Astrocyte of the hippocampus (primary cell): ENCODE measurements at places on chromosomes 11 and 22.
A peak's percentile ranks its signal among the peaks of the same experiment; 100 is the strongest.

DNA sequence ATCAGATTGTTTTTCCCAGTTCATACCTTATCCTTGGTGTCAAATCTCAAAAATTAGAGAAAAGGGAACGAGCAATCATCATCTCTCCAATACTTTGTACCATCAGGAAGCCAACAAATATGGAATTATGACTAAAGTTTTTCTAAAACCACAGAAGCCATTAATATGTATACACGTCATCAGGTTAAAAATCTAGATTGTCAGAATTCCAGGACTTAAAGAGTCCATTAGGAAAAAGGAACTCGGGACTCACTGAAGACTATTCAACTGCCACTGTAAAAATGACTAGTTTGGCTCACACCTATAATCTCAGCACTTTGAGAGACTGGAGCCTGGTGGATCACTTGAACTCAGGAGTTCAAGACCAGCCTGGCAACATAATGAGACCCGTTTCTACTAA, 344.4 kb upstream of the LRRC4C start:
- no peak for DNase-seq

GRCh38 chr11:118896472-118896913, 12.8 kb downstream of the CXCR5 start:
- DNase-seq = no peak

- peak; percentile 84 for DNase-seq
Measured at GRCh38 chr22:38172832-38173640, 8.6 kb downstream of the PLA2G6 start.

DNA sequence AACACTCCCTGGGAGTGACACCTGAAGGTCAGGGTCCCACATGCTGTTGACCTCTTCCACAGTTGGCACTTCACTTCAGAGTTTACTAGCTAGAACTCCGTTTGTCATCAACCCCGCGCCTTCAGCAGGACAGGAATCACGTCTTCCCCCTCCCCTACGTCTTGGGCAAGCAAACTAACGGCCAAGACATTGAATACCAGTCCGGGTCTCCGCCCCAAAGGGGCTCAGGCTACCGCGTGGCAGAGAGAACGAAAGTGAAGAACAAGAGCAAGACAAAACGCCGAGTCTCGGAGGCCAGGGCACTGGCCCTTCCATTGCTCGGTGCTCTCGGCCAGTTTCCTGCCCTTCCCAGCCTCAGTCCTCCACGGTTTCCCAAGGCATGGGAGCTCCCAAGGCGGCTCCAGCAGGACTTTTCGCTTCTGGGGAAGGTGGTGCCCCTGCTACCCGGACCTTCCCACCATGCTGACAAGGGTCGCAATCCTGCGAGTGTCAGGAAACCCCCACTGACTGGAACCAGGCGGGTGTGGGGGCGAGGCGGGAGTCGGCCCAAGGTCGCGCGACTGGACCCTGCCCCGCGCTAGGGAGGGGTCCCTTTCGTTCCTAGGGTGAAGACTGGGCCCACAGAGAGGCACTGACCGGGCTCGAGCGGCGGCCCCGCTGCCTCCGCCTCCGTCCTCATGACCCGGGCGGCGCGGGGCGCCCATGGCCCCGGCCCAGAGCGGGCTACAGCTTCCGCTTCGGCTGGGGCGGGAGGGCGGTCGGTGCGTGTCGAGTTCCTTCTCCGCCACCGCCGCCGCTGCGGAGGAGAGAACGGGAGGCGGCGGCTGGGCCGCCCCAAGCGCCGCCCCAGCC, at the start of gene GUCD1:
Gene GUCD1, minus strand, starts transcription at position 826 of the 852 bp plus-strand sequence. Its CDS starts 147 bp downstream, at position 679.
- peak; percentile 65 for DNase-seq

GRCh38 chr11:61195719-61196118, 7.6 kb upstream of the PGA3 start:
- DNase-seq = no peak

- no peak for DNase-seq
Measured at GRCh38 chr11:1449490-1450243, 36.9 kb downstream of the MOB2 start.

- peak; percentile 31 for DNase-seq
Measured at GRCh38 chr11:121321614-121322243, 29.2 kb downstream of the SC5D start.

GRCh38 chr11:33645686-33646085, 54.9 kb downstream of the C11orf91 start:
- no peak for DNase-seq

- no peak for DNase-seq
Measured at GRCh38 chr22:32545801-32546200, 71.2 kb downstream of the FBXO7 start.
